ENCODE measurements at places on chromosomes 11 and 22. TPM values are rescaled to one million over a fixed set of nuclear protein-coding genes. Genes with fewer than 3 reads are reported as not detected.

GRCh38 chr22:30714062-30714461 lies 19.4 kb downstream of the OSBP2 start:
- DNase-seq, result no peak

DNA sequence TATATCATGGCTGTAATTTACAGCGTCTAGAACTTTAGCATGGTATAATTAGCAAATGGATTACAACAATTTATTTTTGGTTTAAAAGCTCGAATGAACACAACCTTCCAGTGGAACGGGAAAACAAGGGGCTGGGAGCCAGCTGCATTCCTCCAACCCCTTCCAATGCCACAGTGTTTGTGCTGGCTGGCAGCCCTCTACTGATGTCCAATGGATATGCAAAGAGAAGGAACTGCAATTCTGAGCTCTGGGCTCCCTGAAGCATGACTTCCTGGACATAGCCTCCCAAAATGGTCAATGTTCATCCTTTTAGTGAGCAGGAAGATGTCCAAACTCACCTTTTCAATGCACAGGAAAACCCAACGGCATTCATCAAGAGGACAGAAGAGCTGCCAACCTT lies 288.3 kb downstream of the TENM4 start:
- DNase-seq, result no peak

DNA sequence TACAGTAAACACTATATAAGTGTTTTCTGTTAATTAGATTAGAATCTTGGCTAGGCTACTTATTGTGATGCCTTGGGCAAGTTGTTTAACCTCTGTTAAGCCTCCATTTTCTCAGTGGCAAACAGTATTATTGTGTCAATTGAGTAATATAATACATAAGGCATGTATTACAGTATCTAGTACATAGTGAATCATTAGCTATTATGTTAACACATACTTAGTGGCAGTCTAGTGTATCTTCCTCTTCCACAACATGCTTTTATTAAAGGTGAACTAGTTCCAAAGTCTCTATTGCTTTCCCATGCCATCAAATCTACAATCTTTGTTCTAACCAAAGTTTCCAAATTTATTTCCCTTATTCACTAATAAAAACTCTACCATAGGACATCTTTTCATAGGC lies 200.9 kb downstream of the SOX6 start:
- DNase-seq, result no peak

- DNase-seq, result no peak
Observed at GRCh38 chr11:87769661-87770060, 405.6 kb downstream of the RAB38 start.

DNA sequence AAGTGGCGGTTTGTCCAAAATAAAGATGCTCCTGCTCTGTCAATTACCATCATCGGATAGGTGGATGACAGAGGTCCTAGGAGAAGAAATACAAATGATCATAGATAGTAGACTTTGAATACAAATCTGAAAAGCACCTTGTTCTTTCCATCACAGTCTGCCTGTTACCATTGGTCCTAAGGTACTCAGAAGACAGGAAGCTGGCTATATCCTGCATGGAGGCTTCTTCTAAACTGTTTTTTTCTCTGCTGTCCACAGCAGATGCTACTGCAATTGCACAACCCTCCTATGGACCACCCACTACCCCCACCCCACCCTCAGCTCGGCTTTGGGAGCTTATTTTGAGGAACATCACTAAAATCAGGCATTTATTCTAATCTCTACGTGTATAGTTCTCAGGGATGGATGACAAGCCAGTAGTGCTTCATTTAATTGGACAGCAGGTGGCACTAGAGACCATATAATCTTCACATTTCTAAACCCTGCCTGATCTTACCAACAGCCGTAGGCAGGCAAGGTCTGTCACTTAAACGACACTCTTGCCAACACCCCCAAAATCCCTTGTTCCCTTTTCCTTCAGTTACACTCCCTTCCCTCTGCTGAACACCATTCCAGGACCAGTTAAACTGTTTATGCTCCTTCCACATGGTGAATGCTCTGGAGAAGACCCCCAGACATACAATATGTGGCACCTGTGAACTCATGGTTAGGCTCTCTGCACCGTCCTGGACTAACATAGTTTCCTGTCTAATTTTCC lies 6.6 kb upstream of the PTS start:
- no peak for DNase-seq

- DNase-seq, result peak; percentile 45
Observed at GRCh38 chr22:47144076-47144765, 381.8 kb downstream of the TBC1D22A start.

HSPA8 gene
- 2,415 TPM for total RNA-seq

HEPHL1 gene
- total RNA-seq, result not detected

GRCh38 chr11:62574363-62575071 lies 826 bp upstream of the EEF1G start:
- DNase-seq, result peak; percentile 71

- no peak for DNase-seq
Observed at GRCh38 chr11:14202251-14203196, 156.5 kb downstream of the RRAS2 start.

MMP1 gene
- total RNA-seq, result 0.77 TPM

DNA sequence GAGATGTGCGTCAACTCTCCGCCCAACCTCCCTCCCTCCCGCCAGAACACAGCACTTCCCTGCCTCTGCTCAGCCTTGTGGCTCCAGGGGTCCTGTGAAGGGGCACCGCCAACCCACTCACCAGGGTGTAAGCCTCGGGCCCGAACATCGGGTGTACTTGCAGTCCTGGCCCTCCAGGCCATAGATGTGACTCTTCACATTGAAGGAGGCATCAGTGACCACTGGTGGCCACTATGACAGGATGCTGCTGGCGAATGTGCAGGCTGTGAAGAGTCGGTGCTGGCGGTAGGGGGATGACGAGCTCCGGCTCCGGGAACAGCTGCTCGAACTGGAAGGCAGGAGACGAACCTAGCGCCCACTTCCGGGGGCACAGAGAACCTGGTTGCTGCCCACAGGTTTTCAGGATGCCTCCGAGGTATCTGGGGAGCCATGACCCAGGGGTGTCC lies 97.4 kb downstream of the MED15 start:
- DNase-seq, result peak; percentile 41

- DNase-seq, result no peak
Observed at GRCh38 chr11:108654994-108655631, 9.8 kb upstream of the DDX10 start.

GRCh38 chr22:49272546-49273125 lies 555.0 kb downstream of the BRD1 start:
- no peak for DNase-seq

GRCh38 chr11:13347901-13348300 lies 70.3 kb downstream of the BMAL1 start:
- DNase-seq, result no peak

NXPE4 gene
- total RNA-seq, result not detected

GDPD4 gene
- total RNA-seq, result not detected

GRCh38 chr22:43090130-43090789 lies 1.1 kb upstream of the TTLL1 start:
- no peak for DNase-seq

CHST1 gene
- total RNA-seq, result 21.4 TPM

DNA sequence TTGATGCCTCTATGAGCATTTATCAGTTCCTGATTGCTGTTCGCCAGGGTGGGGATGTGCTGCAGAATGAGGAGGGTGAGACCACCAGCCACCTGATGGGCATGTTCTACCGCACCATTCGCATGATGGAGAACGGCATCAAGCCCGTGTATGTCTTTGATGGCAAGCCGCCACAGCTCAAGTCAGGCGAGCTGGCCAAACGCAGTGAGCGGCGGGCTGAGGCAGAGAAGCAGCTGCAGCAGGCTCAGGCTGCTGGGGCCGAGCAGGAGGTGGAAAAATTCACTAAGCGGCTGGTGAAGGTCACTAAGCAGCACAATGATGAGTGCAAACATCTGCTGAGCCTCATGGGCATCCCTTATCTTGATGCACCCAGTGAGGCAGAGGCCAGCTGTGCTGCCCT lies 2.7 kb downstream of the FEN1 start:
- no peak for DNase-seq

DNA sequence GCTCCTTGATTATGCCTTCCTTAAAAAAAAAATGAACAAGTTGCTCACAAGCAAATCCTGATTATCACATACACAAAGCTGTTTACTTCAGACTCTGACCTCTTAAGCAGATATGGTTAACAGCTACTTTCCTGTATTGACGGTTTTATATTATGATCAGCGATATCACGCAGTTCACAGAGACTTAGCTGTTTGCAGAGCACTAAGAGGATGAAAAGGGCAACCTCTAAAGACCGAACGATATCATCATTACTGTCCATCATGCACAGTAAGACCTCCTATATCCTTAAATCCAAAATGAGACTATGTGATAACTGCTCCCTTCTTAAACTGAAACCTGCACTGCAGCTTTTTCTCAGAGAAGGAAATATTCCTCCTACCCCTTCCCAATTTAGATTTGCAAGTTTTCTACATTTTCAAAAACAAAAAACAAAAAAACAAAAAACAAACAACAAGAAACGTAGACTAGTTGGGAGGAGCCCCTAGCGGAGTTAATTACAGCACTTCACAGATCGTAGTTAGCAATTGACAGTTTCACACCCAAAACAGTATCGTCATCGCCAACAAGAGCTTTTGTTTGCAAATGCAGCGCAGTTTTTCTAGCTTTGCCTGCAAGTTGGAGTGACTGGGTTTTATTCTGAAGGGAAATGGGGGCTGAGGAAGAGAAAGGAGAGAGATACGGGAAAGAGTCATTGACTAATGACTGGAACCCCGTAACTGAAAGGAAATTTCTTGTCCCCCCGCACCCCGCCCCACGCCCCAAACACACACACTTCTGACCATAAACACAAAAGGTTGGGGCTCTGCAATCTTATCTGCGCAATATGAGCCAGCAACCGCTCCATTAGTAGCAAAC lies 1.2 kb downstream of the DDX6 start:
- DNase-seq, result no peak

GRCh38 chr11:62856333-62856895 lies 17.0 kb upstream of the WDR74 start:
- DNase-seq, result no peak

DNA sequence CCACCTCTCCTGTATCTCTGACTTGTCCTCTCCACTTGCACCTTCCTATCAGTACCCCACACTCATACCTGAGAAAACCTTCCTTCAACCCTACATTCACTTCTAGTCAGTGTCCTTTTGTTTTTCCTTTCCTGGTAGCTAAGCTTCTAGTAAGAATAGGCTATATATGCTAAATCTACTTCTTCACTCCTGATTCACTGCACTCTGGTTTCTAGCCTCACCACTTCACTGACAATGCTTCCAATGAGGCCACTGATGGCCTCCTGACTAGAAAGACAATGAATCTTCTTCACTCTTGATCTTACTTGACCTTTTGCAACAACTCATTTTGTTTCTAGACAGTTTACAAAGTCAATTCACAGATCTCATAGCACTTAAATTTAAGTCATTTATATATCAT lies 52.0 kb downstream of the RELT start:
- no peak for DNase-seq

PAAF1 gene
- 6.6 TPM for total RNA-seq

DNA sequence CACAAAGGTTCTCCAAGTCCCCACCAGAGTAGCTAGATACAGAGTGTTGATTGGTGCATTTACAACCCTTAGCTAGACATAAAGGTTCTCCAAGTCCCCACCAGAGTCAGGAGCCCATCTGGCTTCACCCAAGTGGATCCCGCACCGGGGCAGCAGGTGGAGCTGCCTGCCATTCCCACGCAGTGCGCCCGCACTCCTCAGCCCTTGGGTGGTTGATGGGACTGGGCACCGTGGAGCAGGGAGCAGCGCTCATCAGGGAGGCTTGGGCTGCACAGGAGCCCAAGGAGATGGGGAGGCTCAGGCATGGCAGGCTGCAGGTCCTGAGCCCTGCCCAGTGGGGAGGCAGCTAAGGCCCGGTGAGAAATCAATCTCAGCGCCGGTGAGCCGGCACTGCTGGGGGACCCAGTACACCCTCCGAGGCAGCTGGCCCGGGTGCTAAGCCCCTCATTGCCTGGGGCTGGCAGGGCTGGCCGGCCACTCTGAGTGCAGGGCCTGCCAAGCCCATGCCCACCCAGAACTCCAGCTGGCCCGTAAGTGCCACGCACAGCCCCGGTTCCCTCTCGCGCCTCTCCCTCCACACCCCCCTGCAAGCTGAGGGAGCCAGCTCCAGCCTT lies 404.1 kb downstream of the METTL15 start:
- DNase-seq, result no peak

BTBD18 gene
- total RNA-seq, result not detected

SLC22A9 gene
- total RNA-seq, result not detected

DNA sequence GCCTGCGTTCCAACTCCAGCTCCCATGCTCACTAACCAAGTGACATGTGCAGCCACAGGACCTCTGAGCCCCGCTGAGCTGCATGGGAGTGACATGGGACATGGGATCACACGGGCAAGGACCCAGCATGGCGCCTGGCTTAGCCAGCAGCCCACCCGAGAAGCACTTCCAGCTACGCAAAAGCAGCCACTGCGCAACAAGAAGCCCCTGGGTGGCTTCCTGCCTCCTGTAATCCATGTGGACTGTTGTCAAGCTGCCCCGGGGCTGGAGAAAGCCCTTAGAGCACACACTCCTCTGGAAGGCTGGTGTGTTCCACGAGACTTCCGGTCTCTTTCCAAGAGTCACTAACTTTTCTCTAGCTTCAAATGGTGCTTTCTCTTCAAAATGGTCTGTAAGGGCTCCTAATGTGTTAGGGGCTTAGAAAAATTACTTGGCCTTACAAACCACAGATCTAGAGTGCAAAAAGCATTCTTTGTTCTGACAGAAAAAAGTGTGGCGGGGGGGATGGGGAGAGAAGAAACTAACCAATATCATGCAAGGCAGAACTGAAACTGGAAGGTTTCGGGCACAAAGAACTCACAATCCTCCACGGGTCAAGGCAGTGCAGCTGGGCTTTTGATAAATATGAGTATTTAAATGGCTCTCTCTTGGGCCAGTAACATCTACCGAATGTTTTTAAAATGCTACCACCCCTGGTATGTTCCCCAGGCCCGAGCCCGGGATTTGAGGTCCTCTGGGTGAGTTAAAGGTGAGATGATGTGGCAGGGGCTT lies 5.5 kb downstream of the C11orf24 start:
- DNase-seq, result no peak

GRCh38 chr11:76228875-76229149 lies 22.5 kb upstream of the WNT11 start:
- no peak for DNase-seq

DNA sequence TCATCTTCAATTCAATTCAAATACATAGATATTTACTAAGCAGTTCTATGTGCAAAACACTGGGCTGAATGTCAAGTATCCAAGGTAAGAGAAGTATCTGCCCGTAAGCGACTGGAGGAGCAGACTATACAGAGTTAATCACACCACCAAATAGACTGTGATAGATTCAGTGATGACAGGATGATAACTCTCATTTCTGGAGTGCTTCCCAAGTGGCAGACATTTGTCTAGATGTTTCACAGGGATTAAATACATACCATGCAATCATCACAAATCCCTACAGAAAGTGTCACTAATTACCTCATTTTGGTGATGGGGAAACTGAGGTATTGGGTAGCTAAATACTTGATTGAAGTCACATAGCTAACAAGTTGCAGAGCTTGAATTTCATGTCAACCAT lies 508.7 kb upstream of the TENM4 start:
- DNase-seq, result no peak

DNA sequence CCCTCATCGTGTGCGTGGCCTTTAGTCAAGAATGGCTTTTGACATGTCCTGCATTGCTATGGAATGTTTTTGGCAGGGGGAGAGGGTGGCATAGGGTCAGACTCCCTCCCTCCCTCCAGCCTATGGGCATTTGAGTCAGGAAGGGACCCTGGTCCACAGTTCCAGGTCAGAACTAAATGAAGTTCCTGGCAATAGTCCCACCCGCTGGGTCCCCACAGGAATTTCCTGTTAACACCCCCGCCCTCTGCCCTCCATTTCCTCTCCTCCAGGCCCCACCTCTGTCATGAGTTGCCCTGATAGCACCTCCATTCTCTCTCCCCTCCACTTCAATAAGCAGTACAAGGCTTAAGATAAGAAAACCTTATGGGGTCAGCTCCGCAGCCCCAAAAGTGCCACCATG lies 40.8 kb upstream of the LMO2 start:
- no peak for DNase-seq
